ENCODE measurements at places on chromosomes 2 and 18. TPM values are rescaled to one million over a fixed set of nuclear protein-coding genes. Genes with fewer than 3 reads are reported as not detected.

Gene MC5R
- not detected for total RNA-seq

Gene PELI1
- 8.4 TPM for total RNA-seq

Gene KCNG2
- total RNA-seq, result under 0.01 TPM

Gene NIF3L1
- 22.9 TPM for total RNA-seq

Gene EFEMP1
- 65.1 TPM for total RNA-seq

Gene GPATCH11
- total RNA-seq, result 7.1 TPM

Gene SLC14A1
- total RNA-seq, result 0.86 TPM

Gene ABCG8
- not detected for total RNA-seq

Gene SLC16A14
- total RNA-seq, result 3.5 TPM

Gene PCARE
- total RNA-seq, result not detected

Gene ADRA2B
- total RNA-seq, result not detected

Gene FER1L5
- total RNA-seq, result 0.86 TPM

Gene STRN
- total RNA-seq, result 16.4 TPM

Gene DNAJC5G
- not detected for total RNA-seq

Gene CCDC178
- total RNA-seq, result 0.43 TPM

Gene CYS1
- total RNA-seq, result 1.6 TPM

Gene CNGA3
- total RNA-seq, result not detected

Gene VIL1
- total RNA-seq, result not detected

Gene SKOR2
- not detected for total RNA-seq

Gene EGR4
- total RNA-seq, result not detected

Gene SLC66A3
- 29.8 TPM for total RNA-seq

Gene RASGRP3
- total RNA-seq, result 12.1 TPM

Gene UGT1A9
- total RNA-seq, result not detected

Gene ZSWIM2
- not detected for total RNA-seq

Gene POTEF
- total RNA-seq, result 4.8 TPM

Gene C2orf72
- total RNA-seq, result not detected
